Esophagus mucosa (tissue), 1 donor: ENCODE measurements at places on chromosomes 7 and 10. TPM values are rescaled to one million over a fixed set of nuclear protein-coding genes. Genes with fewer than 3 reads are reported as not detected.

DNA sequence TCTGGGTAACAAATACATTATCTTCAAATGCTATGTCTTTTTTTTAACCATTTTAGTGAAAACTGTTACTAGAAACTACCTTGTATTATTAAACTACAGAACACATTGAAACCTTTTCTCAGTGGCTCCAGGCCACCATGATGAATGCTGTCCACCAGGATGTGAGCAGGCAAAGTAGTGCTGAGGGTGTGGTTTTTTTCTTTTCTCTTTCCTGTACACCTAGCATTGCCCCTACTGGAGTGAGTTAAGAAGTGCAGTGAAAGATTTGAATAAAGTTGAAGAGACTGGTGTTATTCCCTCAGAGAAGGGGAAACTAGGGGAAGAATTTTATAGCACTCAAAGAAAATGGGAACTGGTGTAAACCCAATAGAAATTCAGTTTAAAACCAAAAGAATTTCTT, 120.0 kb upstream of the SAMD8 start:
- peak; percentile 78 for ATAC-seq

DNA sequence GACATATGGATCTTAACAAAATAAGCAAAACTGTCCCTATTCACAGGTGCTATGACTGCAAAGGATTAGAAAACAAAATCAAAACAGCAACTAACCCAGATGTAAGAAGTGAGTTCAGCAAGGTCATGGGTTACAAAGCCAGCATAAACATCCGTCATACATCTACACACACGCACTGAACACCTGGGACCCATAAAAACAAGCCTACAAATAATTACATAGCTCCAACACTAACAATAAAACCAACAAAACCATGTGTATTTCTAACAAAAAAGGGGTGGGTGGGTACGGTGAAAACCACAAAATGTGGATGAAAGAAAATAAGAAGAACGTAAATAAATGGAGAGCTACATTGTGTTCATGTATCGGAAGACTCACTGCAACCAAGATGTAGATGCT, 256.8 kb downstream of the ELFN1 start:
- ATAC-seq, result no peak

GRCh38 chr7:71611986-71612385, 480.0 kb downstream of the GALNT17 start:
- ATAC-seq, result no peak

GRCh38 chr10:129402459-129402858, 64.6 kb upstream of the MGMT start:
- ATAC-seq, result no peak

DNA sequence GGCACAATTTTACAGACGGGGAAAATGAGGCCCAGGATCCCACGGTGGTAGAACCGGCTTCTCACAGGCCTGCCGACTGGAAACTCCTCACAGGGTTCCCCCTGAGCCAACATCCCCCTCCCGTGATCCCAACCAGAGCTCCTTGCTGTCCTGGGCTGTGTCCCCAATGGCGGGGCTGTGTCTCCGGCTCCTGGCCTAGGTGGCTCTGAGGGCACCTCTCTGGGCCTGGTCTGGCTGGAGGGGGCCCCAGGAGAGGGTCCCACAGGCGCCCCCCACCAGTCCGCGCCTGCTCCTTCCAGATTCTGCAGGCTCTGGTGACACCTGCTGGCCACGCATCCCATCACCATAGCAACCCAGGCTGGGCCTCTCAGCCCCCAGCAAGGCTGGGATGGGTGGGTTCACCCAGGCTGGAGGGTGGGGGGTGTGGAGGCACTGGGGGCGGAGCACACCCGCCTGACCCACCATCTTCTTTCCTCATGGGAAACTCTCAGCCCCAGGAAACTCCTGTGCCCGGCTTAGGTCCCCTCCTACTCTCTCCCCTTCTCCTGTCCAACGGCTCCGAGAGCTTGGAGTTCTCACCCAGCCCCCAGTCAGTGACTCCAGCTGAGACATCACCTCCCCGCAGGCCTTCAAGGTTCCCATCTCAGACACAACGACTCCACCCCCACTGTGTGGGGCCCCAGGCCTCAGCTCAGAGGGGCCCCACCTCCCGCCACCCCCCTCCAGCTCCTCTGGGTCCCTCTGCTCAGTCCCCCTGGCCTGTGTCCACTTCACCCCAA, 27.1 kb upstream of the TNRC18 start:
- peak; percentile 43 for ATAC-seq

CAMK2B gene
- 1.1 TPM for total RNA-seq

GRCh38 chr10:96384506-96384905, 25.7 kb upstream of the OPALIN start:
- peak; percentile 34 for ATAC-seq

DNA sequence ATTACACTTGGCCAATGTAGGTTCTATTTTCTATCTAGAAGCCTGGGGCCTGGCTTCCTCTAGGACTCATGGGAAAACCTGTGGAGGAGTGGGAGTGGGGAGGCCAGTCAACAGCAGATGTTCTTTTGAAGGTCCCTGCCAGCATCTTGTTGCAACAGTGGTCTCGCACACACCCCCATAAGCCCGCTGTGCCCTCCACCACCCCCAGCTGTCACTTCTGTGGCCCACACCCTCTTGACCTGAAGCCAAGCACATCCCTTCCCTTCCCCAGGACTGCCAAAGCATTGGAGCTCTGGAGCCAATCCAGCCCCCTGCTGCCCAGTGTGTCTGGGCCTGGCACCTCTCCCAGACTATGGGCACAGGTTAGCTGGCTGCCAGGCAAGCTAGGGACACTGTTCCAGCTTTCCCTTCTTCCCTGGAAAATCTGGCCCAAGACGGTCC, 1.9 kb upstream of the STX1A start:
- no peak for ATAC-seq

LRRC72 gene
- not detected for total RNA-seq

CUBN gene
- total RNA-seq, result 0.12 TPM

- ATAC-seq, result no peak
Observed at GRCh38 chr7:35982600-35982999, 170.5 kb upstream of the EEPD1 start.

PDK4 gene
- 1.5 TPM for total RNA-seq
